ENCODE measurements at places on chromosomes 7 and 10. TPM values are rescaled to one million over a fixed set of nuclear protein-coding genes. Genes with fewer than 3 reads are reported as not detected.

GRCh38 chr10:126208726-126209302, 179.5 kb downstream of the ADAM12 start:
- no peak for DNase-seq

DNA sequence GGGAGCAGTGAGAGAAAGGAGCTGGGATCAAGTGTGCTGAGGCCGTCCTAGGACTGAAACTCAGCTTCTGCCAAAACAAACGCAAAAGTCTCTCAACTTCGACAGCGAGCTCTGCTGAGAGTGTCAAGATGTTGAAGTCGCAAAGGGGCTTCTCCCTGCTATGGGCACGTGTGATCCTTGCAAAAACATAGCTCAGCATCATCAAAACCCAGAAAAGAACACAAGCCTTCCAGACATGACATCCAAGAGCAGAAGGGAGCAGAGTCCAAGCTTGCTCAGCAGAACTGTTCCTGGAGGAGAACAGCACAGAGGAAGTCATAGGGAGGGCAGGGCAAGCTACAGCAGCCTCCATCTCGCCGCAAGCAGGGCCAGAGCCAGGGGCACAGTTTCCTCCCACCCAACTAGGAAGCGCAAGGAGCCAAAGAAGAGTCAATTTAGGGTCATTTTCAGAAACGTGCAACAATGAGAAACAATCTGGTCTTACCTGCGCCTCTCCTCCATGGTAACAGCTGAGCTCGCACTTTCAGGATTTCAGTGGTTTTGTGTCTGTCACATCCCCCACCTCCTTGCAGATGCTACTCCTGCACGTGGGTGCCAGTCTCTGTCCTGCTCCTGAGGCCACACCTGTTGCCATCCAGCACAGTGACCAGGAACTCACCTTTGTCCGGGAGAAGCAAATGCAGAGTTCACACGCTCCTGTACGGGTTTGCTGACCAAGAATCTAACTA, 113.9 kb downstream of the DIP2C start:
- no peak for DNase-seq

SHH gene
- 4.9 TPM for polyA plus RNA-seq

NAT16 gene
- polyA plus RNA-seq: not detected

DNA sequence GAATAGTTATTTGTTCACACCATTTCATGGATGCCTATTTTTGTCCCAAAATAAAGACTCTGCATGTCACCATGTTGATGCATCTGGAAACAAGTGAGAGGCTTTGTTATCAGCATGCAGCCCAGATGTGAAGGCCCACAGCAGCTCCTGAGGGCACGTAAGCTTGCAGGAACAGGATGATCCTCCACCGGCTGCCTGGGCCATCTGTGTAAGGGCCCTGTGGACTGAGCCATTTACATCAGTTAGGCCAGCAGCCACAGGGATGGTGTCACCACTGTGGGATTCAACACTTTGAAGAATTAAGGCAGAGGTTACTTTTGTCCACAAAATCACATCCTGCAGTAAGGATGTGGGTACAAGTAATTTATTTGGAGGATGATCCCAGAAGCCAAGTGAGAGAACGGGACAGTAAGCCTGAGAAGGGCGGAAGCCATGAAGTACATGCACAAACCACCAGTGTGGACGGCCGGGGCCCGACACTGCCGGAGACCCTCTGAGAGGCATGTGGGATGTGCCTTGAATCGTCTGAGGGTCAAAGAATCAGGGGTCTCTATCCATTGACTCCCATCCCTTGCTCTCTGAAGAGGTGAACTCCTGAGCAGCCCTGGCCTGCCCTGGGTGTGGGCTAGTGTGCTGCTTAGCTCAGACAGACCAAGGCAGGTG, 609.7 kb downstream of the DNAJB6 start:
- DNase-seq: no peak

DNA sequence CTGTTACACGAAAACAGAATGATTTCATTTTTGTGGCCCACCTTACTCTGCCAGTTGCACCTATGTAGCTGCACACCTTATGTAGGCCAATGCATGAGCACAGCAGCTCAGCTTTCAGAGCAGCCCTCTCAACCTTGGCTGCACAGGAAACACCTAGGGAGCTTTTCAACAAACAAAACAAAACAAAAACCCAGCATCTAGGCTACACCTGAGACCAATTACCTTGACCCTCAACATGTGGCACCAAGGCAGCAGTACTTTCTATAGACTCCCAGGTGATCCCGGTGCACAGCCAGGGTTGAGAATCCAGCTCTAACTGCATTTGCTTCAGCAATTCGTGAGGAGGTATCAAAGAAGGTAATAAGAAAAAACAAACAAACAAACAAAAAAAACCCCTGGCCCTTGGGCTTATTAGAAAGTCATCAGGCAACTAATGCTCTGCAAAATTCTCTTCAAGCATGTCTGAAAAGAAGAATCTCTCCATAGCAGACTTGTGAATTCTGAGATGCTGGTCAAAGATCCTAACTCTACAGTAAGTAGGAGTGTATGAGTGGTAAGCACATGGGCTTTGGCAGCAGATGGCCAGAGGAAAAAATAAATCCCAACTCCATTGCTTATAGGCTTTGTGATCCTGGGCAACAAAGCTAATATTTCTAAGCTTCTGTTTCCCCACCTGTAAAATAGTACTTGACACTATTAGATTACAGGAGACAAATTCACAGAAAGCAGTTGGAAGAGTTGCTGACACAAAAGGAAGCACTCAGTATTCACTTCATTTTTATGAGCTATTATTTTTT, 113.4 kb upstream of the NOBOX start:
- no peak for DNase-seq

- DNase-seq: no peak
Observed at GRCh38 chr7:1427064-1427657, 32.1 kb downstream of the MICALL2 start.

DNA sequence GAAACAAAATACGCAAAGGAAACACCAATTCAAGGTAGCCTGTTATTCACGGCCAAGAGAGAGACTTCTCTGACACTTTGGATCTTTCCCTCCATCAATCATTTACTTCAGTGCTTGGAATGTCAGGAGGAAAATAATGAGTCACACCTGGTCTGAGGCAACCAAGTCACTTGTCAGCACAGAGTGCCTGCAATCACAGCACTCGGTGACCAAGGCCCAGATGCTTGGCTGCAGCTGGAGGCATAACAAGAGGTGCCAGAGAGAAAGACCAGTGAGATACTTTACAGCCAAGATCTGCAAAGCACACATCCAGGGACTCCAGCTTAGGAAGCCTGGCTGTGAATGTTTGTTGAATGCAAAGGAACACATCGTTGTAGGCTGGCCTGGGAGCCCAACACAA, 33.9 kb downstream of the ASB13 start:
- DNase-seq: peak; percentile 80

DNA sequence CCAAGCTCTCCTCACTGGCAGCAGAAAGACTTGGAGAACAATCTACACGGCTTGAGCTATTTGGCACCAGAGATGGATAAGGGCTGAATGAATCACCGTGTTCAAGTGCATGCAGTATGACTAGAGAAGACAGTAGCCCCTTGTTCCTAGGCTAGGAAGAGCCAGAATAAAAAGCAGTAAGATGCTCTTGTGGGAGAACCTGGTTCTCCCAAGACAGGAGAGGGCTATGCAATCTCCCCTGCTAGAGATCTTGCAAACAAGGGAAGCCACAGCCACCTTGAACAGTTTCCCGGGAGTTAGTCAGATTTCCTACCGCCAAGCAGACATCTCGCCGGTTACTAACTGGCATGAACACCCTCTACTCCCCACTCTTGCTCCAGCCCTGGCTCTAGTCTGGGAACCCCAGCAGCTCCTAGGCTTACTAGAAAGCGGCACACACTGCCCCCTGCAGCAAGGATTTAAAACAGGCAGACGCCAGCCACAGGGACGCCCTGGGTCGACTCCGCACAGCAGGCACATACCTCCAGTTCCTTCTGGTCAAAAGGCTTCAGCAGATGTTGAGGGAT, 107.3 kb downstream of the SMURF1 start:
- peak; percentile 32 for DNase-seq

TCAF2 gene
- polyA plus RNA-seq: 2.8 TPM

NEUROD6 gene
- not detected for polyA plus RNA-seq

DNA sequence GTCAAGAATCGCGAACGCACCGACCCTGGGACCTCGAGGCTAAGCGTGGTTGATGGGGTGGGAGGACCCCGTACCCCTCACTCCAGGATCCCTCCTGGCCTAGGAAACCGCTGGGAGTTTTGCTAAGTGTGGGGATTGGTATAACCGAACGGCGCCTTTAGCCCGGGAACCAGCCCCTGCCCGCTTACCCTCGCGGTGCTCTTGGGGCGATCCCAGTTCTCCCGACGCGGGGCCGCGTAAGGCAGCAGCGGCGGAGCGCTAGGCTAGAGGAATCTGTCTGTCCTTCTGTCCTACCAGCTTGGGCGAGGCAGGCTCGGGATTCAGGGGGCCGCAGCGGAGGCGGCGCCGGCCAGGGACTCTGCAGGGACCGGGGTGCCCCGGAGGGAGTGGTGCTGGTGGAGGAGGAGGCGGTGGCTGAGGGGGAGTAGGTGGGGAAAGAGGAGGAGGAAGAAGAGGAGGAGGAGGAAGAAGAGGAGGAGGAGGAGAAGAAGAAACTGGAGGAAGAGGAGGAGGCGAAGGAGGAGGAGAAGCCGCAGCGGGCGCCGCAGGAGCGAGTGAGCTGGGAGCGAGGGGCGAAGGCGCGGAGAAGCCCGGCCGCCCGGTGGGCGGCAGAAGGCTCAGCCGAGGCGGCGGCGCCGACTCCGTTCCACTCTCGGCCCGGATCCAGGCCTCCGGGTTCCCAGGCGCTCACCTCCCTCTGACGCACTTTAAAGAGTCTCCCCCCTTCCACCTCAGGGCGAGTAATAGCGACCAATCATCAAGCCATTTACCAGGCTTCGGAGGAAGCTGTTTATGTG, 439 bp upstream of the EMX2 start:
- DNase-seq: no peak

INHBA gene
- polyA plus RNA-seq: not detected

ZSWIM8 gene
- polyA plus RNA-seq: 142 TPM

DNA sequence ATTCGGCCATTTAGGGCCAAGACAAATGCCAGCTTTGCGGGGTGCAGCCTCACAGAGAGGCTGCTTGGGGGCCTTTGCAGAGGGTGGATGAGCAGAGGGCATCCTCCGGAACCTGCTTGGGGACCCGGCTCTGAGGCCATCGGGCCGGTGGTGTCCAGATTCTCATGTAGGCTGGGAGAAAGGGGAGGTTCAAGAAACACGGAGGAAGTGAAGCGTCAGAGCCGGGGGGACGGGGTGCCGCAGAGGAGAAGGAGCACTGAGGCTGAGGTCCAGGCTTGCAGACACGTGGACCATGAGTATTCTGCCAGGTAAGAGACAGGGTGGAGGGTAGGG, 150.7 kb upstream of the SHH start:
- no peak for DNase-seq

GRCh38 chr10:62744136-62744535, 60.4 kb upstream of the ADO start:
- DNase-seq: no peak

DNA sequence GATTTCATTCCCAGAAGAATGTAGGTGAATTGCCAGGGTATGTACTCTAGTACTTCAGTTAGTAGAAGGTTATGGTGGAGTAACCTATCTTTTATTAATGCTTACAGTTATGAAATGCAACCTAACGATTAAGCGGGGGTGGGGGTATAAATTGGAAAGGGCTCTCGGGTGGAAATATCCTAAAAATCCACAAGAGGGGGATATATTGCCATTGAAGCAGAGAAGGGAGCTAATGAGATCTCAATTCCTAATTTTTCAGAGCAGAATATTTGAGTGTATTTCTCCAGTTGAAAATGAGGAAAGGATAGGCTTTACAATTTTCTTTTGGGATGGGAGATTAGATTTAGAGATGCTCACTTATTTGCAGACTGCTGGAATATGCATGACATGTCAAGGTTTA, 90.8 kb downstream of the DNAJB9 start:
- DNase-seq: no peak

DNA sequence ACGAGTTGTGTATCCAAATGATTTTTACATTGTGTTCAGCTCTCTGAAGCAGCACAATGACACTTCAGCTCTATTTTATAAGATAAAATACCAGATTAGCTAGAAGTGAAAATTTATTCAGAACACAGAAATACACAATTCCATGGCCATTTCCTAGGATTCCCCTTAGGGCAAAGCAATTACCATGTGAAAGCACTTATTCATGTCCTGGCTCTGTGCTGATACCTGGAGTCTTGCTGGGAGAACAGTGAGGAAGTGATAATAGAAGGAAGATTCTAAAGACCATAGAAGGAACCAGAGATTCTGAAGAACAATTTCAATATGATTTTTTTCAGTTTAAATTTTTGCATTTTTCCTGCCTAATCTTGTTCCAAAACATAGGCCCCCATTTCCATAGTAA, 657.4 kb upstream of the ZWINT start:
- DNase-seq: no peak

- DNase-seq: no peak
Observed at GRCh38 chr10:25297466-25297865, 122.7 kb downstream of the GPR158 start.

DNA sequence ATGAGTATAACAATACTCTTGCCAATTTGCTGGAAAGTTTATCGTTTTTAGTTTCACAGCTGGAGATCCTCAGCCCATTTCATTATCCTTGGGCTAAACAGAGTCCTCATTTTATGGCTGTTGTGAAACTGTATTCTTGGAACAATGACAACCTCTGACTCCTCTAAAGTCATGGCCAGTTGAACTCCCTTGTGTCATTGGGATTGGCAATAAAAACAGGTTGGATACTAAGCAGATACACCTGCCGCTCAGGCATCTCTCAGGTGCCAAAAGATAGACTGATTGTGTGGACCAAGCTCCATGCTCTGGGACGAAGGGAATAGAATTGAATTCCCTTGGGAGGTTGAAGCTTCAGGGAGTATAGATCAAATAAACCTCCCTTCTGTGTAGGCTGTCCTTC, 182.2 kb downstream of the WDR11 start:
- DNase-seq: no peak

DNA sequence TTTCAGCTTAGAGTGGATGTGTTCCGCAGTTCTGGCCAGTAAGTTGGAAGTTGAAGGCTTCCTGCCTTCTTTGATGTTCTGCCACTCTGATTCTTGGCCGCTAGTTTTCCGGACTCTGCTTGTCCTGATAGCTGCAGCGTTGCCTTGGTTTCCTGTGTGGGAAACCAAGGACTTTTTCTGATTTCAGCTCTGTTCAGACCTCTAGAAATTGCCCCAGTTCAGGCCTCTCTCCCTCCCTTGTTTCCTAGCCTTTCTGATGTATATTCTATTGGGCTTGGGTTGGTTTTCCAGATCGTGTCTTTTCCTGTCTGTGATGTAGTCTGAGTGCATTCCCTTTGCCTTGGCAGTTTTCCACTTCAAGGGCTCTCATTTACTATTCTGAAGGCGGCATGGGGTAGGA, 318.7 kb downstream of the BBS9 start:
- no peak for DNase-seq

VWDE gene
- polyA plus RNA-seq: 0.12 TPM

DNA sequence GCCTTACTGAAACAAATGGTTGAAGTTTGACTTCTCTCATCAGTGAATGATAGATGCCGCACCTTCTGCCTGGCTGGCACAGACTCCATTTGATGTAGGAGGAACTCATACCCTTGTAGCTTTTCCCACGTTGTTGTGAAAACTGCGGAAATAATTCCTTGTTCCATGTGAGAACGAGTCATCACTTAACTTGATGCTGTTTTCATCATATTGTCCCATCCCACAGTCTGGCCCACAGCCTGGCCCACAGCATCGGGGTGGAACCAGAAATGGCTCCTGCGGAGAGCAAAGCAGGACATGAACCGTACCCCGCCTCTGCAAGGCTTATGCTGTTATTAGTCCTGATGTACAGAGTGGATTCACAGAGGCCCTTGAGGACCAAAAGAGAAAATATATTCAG, 587.0 kb downstream of the SDK1 start:
- no peak for DNase-seq

ARHGAP12 gene
- 25.0 TPM for polyA plus RNA-seq

GRCh38 chr10:22719406-22720042, 5.1 kb upstream of the PIP4K2A start:
- DNase-seq: no peak

- DNase-seq: peak; percentile 56
Observed at GRCh38 chr7:37901236-37901827, 15.3 kb downstream of the SFRP4 start.

All from HepG2 (cell line).